ENCODE measurements at places on chromosomes 7 and 10. TPM values are rescaled to one million over a fixed set of nuclear protein-coding genes. Genes with fewer than 3 reads are reported as not detected.

DNA sequence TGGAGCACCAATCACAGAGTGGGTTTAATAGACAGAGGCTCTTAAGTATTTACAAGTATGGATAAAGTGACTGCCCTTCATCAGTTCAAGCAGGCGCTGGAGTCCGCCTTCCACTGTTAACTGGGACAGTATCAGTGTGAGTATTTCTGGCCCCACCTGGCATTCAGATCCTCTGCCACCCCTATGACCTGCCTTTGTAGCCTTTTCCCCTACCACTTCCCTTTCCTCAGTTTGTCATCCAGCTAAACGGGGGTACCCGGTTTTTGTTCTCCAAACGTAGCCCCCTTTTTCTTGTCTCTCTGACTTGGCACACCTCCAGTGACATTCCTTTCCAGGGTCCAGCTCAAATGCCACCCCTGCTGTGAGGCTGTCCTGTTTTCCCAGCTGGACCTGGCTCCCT, 134.4 kb downstream of the SNX10 start:
- DNase-seq = no peak

DNA sequence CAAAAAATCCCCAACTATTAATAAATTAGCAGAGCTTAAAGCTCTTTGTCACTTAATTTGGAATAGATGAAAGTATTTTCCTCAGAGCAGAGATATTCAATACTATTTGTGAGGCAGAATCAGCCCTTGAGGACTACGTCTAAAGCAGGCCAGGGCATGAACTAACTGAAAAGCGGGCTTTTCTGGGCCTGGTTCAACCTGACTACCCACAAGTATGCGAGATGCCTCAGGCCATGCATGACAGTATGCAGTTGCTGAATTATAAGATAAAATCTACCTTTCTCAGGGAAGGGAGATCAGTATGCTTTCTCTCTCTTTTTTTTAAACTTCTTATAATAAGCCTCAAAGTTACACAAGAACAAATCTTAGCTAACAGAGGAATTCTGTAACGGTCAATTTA, 20.1 kb downstream of the TMEM168 start:
- DNase-seq = no peak

DNA sequence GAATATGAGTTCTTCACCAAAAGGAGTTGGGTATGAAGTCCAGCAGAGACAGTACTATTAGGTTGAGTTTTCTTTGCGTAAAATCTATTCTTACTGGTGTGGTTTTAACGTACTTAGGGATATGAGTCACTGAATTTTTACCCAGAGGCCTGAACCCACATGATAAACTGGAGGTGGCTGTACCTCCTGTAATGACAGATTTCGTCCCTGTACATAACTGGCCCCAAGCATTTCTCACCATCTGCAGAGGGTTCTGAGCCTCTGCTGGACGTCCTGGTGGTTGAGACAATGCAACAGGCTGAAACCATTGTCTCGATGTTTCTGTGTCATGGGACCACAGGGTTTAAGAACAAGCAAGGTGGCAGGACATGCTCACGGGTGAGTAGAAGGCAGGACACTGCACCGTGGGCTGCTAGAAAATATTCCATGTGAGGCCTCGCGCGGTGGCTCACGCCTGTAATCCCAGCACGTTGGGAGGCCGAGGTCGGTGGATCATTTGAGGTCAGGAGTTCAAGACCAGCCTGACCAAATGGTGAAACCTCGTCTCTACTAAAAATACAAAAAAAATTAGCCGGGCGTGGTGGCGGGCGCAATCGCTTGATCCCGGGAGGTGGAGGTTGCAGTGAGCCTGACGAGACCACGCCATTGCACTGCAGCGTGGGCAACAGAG, 233.9 kb downstream of the DNAJB6 start:
- DNase-seq = no peak

RARRES2 gene
- 252 TPM for total RNA-seq

DLG5 gene
- 12.2 TPM for total RNA-seq

SEC24C gene
- total RNA-seq = 88.4 TPM

Measured in myocyte (in vitro differentiated cells).